B cell (primary cell): ENCODE measurements at places on chromosomes 12 and 14.

- no peak overlapping the region for H3K27ac ChIP-seq
- no peaks in the 10 kb centered on the region for H3K4me1 ChIP-seq
- H3K36me3 ChIP-seq = no peaks in the 10 kb centered on the region
- H3K27me3 ChIP-seq = no peaks in the 10 kb centered on the region
These were observed 299.8 kb upstream of the PRKD1 start for GRCh38 chr14:30227436-30227835.

DNA sequence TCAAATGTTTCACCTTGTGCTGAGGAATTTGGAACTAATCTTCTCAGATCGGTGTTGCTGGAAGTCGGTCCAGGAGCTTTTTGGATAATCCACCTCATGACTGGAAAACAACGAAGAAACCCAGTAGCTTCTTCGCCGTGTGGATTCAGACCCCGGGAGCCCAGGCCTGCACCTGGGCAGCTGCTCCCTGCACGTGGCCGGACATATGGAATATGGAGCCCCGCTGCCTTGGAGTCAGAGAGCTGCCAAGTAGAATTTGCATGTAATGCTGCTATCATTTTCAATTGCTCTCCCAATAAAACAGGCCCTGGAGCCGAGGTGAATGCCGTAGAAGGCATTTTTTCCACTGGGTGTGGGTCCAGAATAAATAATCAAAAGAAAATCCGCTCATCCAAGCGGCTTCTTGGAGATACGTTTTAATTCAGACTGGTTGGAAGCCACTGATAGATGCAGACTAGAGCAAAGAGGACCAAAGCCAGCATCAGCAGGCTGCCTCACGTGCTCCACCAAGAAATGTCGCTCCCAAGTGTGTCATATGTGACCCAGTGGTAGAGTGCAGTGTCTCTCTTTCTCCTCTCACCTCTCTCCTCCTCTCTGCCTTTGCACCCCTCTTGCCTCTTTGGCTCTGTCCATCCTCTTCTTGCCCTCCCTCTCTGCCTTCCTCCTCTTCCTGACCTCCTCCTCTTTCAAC, 115.3 kb downstream of the ZNF664 start:
- no peak for DNase-seq
- no peaks in the 10 kb centered on the region for H3K36me3 ChIP-seq
- H3K4me1 ChIP-seq = no peaks in the 10 kb centered on the region
- H3K4me3 ChIP-seq = no peak overlapping the region

GRCh38 chr12:52579468-52580465, 6.1 kb upstream of the KRT74 start:
- H3K27ac ChIP-seq = no peak overlapping the region
- H3K4me1 ChIP-seq = no peaks in the 10 kb centered on the region
- no peaks in the 10 kb centered on the region for H3K36me3 ChIP-seq
- H3K4me3 ChIP-seq = no peak overlapping the region

DNA sequence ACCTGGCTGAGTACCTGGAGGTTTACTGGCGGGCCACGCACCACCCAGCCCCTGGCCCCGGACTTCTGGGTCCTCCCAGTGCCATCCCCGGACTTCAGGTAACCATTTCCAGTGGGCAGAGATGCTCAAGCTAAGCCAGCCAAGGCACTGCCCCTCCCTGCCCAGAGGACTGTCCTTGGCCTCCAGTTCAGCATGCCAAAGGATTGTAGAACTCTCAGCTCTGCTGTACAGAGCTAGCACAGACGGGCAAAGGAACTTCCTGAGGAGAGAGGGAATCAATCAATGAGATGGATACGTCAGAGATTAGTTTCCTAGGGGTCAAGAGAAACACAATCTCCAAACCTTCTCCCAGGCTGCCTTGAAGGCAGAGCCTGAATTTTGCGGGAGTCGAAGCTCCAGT, 8.7 kb downstream of the CACNB3 start:
- H3K27me3 ChIP-seq = no peaks in the 10 kb centered on the region
- H3K4me1 ChIP-seq = no peaks in the 10 kb centered on the region
- H3K27ac ChIP-seq = no peak overlapping the region
- H3K36me3 ChIP-seq = peaks cover 3% of the 10 kb centered on the region

DNA sequence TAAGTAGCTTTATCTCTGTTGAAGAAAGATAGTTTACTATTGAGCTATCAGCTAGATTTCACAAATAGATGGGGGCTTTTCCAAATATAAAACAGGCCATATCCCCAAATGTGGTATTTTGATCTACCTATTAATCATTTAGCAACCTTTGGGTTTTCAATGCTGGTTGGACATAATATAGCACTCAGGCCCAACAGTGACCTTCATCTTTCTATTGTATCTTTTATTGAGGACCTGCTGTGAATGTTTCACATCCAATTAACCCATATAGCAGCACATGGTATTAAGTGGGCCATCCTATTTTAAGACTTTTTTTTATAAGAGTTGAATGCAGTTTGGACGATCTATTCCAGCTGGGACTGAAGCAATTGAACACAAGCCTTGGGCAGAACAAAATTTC, 10.0 kb upstream of the NR1H4 start:
- DNase-seq = no peak
- no peaks in the 10 kb centered on the region for H3K4me1 ChIP-seq
- H3K27ac ChIP-seq = no peak overlapping the region
- H3K27me3 ChIP-seq = no peaks in the 10 kb centered on the region

- H3K27ac ChIP-seq = no peak overlapping the region
- no peak for DNase-seq
- no peaks in the 10 kb centered on the region for H3K36me3 ChIP-seq
- H3K4me1 ChIP-seq = peaks cover 33% of the 10 kb centered on the region
- no peak overlapping the region for H3K4me3 ChIP-seq
These were observed 12.4 kb downstream of the MLXIP start for GRCh38 chr12:122090759-122091515.

DNA sequence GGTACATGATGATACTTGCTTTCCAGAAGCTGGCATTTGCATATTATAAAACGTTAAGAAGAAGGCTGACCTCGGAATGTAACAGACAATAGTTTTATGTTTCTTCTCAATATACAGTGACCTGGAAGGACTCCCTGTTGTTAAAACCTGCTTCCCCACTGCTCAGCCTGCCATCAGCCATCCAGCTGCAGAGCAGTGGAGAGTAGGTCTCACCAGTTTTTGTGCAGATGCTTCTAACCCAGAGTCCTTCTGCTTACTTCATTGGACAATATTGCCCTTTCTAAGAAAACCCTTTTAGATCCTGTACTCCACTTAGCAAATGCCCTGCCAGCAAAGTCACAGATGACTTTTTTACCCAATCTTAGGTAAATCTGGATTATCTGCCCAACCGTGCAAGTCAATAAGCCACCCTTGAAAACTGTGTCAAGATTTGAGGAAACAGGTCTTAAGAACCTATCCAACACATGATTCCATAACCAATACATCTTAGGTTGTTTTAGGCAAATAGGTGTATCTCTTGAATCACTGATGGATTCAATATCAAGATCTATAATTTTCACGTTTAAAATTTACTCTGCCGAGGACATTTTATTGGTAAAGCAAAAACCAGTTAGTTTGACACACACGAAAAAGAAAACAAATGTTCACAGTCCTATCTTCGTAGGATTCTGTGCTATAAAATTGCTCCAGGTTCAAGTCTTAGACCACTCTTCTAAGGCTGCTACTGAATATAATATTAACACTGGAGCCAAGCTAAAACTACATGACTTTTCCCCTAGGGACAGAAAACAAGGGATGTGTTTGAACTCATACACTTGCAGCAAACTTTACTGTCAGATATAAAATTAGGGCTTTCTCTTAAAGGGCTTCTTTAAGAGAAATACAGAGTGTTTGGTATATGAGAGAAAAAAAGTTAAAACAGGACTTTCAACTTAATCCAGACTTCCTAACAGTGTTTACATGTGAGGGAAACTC, 5.7 kb downstream of the PHLDA1 start:
- H3K27me3 ChIP-seq = peaks cover 36% of the 10 kb centered on the region
- H3K4me1 ChIP-seq = peaks cover 13% of the 10 kb centered on the region
- no peak overlapping the region for H3K4me3 ChIP-seq
- no peak overlapping the region for H3K27ac ChIP-seq

GRCh38 chr12:92124689-92125029, 21.0 kb downstream of the BTG1 start:
- peaks cover 8% of the 10 kb centered on the region for H3K36me3 ChIP-seq
- peaks cover 18% of the 10 kb centered on the region for H3K4me1 ChIP-seq
- peak overlapping the region; percentile 43 for H3K27ac ChIP-seq
- no peak for DNase-seq
- no peaks in the 10 kb centered on the region for H3K27me3 ChIP-seq
- peak overlapping the region; percentile 6 for H3K4me3 ChIP-seq

DNA sequence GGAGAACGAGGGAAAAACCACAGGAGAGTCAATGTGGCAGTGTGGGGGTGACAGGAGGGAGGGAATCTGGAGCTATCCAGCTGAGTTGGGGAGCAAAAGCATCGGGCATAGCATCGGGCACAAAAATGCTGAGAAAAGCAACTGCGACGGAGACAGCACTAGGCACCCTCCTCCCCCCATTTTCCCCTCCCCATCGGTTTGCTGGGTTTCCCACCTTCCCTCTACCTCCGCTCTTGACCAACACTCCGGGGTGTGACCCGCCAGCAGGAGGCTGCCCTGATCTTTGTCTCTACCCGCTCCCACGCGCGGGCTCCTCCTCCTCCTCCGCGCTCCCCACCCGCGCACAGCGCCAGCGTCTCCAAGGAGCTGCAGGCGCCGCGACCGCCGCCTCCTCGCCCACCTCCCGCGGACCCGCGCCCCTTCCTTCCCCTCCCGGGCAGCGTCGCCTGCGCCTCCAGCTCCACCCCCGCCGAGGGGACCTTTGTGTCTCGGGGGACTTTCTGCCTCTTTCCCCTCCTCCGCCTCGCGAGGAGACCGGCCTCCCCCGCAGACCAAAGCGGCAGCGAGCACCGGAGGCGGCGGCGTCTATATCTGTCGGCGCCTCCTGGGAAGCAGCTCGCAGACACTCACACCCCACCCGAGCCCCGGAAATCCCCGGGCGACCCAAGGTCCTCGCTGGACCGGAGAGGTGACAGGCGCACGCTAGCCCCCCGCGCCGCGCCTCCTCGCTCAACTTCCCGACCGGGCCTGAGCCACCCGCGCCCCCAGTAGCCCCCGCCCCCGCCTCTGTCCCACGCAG, 920 bp downstream of the CDK17 start:
- no peaks in the 10 kb centered on the region for H3K27me3 ChIP-seq
- H3K36me3 ChIP-seq = no peaks in the 10 kb centered on the region
- peak overlapping the region; percentile 77 for H3K27ac ChIP-seq
- peak overlapping the region; percentile 86 for H3K4me3 ChIP-seq
- peaks cover 28% of the 10 kb centered on the region for H3K4me1 ChIP-seq
- peak; percentile 87 for DNase-seq

DNA sequence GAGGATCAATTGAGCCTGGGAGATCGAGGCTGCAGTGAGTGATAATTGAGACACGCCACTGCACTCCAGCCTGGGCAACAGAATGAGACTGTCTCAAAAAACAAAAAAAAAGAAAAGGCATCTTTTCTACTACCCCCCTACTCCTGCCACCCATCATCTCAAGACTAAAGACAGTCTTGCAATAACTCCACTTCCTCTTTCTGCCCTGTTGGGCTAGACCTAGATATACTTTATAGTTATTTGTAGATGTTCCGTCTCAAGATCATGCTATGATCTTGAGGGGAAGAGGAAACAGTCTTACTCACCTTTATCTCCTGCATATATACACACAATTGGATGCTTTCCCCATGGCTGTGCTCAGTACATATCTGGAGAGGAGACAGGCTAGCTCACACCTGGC, 12.1 kb upstream of the ESPL1 start:
- peak; percentile 79 for DNase-seq
- peaks cover 60% of the 10 kb centered on the region for H3K4me1 ChIP-seq
- peak overlapping the region; percentile 18 for H3K4me3 ChIP-seq
- peak overlapping the region; percentile 92 for H3K27ac ChIP-seq
- no peaks in the 10 kb centered on the region for H3K27me3 ChIP-seq

DNA sequence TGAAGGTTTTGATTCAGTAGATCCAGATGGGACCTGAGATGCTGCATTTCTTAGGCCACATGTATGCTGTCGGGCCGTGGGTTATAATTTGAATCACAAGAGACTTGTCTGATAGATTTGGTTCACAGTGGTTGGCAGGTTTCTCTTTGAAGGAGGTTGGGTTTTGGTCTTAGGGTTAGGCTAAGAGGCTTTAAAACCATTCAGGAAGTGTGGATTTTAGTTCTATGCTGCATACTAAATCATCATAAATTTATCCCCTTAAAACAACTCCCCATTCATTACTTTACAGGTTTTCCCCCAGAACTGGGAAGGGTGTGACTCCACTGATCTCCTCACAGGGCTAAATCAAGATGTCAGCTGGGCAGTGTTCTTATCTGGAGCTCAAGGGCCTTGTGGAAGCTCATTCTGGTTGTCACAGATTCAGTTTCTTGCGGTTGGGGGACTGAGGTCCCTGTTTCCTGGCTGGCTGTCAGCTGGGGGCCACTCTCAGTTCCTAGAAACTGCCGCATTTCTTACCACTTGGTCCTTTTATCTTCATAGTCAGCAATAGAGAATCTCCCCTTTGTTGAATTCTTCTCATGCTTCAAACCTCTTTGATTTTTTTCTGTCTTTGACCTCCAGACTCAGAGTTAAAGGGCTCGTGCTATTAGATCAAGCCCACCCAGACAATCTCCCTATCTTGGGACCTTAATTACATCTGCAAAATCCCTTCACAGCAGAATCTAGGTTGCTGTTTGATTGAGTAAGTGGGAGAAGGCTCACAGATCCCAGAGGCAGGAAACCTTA, 20.6 kb upstream of the PCNX1 start:
- no peaks in the 10 kb centered on the region for H3K27me3 ChIP-seq
- peak; percentile 58 for DNase-seq
- H3K4me3 ChIP-seq = no peak overlapping the region
- H3K27ac ChIP-seq = peak overlapping the region; percentile 32
- no peaks in the 10 kb centered on the region for H3K36me3 ChIP-seq
- peaks cover 39% of the 10 kb centered on the region for H3K4me1 ChIP-seq

DNA sequence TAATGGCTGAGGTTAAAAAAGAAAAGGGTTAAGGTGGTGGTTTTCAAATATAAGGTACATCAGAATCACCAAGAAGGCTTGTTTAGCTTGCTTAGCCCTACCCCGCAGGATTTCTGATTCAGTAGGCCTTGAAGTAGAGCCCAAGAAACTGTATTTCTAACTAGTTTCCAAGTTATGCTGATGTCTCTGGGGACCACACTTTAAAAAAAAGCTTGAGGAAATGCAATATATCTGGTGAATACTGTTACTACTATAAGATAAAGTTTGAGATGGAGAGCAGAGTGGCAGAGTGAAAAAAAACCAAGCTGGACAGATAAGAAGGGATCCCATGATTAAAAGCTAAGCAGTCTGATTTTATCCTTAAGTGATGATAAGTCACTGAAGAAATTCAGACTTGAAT, 18.3 kb upstream of the GXYLT1 start:
- no peak overlapping the region for H3K27ac ChIP-seq
- H3K4me1 ChIP-seq = peaks cover 6% of the 10 kb centered on the region
- H3K4me3 ChIP-seq = no peak overlapping the region
- DNase-seq = no peak
- H3K27me3 ChIP-seq = no peaks in the 10 kb centered on the region
- peaks cover 14% of the 10 kb centered on the region for H3K36me3 ChIP-seq

GRCh38 chr14:40240245-40240859, 808.1 kb upstream of the FBXO33 start:
- no peaks in the 10 kb centered on the region for H3K4me1 ChIP-seq
- no peak overlapping the region for H3K4me3 ChIP-seq
- H3K27ac ChIP-seq = no peak overlapping the region

DNA sequence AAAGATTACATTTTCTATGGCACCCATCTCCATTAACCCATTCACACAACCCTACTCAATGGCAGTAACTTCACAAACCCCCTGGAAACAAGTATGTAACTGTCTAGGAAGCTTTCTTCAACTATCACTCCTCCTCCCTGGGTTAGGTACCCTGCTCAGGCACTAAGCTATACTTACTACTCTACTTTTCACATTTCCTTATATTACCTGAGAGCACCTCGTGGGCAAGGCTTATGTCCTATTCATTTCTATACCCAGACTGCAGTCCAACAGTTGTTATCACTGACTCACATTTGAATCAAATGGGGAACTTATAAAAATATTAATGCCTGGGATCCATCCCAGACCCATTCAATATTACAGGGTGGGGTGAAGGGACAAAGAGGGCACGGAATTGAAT, 4.6 kb downstream of the PAWR start:
- no peak overlapping the region for H3K4me3 ChIP-seq
- no peak for DNase-seq
- no peak overlapping the region for H3K27ac ChIP-seq
